Prostate gland (tissue), 2 donors: ENCODE measurements at places on chromosomes 6 and 20. TPM values are rescaled to one million over a fixed set of nuclear protein-coding genes. Genes with fewer than 3 reads are reported as not detected.

- no peak for DNase-seq
- H3K36me3 ChIP-seq: no peaks in the 10 kb centered on the region
- H3K4me3 ChIP-seq: no peak overlapping the region
- H3K4me1 ChIP-seq: no peaks in the 10 kb centered on the region
Measured at GRCh38 chr6:119020597-119021561, 57.6 kb downstream of the FAM184A start.

- no peaks in the 10 kb centered on the region for H3K4me1 ChIP-seq
- no peak for DNase-seq
- no peak overlapping the region for H3K27ac ChIP-seq
- H3K36me3 ChIP-seq: no peaks in the 10 kb centered on the region
- no peaks in the 10 kb centered on the region for H3K27me3 ChIP-seq
Measured at GRCh38 chr6:139159016-139159415, 24.1 kb downstream of the HECA start.

DNA sequence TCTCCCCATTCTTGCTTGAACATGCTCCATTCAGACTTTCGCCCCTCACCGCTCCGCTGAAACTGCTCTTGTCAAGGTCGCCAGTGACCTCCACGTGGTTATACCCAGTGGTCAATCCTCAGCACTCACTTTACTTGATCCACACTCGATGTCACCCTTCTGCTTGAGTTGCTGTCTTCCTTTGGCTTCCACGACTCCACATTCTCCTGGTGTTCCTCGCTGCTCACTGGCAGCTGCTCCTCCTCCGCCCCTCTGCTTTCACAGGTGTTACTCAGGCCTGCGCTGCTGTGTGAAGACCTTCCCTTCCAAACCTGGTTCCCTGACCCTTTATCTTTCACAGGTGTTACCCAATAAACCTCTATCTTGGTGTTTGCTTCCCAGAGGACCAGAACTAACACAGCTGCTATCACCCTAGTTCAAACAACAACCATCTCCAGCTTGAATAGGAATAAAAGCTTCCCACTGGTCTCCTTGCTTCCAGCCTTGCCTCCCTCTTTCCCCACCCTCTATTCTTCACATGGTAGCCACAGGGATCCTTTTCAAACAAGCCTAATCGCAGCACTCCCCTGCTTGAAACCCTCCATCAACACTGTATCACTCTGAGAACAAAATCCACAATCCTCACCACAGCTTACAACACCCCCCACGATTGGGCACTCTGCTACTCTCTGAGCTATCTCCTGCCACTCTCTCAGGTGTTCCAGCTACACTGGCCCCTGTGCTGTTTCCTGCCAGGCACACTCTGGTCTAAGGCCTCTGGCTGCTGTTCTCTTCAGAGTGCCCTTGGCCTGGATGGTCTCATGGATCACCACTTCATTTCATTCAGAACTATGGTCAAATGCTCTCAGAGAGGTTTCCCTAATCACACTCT is 10.7 kb downstream of the PPIL1 start:
- no peak overlapping the region for H3K27ac ChIP-seq
- H3K4me1 ChIP-seq: no peaks in the 10 kb centered on the region
- DNase-seq: no peak

- no peaks in the 10 kb centered on the region for H3K27me3 ChIP-seq
- no peaks in the 10 kb centered on the region for H3K36me3 ChIP-seq
- no peak overlapping the region for H3K27ac ChIP-seq
- H3K4me1 ChIP-seq: no peaks in the 10 kb centered on the region
- H3K4me3 ChIP-seq: no peak overlapping the region
Measured at GRCh38 chr6:39182604-39183003, 46.7 kb downstream of the KCNK5 start.

The ATP6V1G2 gene
- total RNA-seq: 0.36 TPM
